Smooth muscle cell of the pulmonary artery (primary cell): ENCODE measurements at places on chromosomes 3 and 15. TPM values are rescaled to one million over a fixed set of nuclear protein-coding genes. Genes with fewer than 3 reads are reported as not detected.

DCBLD2 gene
- total RNA-seq = 344 and 450 TPM in 2 replicates

GHRL gene
- not detected in 2 replicates for total RNA-seq

TRH gene
- total RNA-seq = 0.10 and 0.20 TPM in 2 replicates

TICRR gene
- total RNA-seq = 1.7 and 2.7 TPM in 2 replicates

NRG4 gene
- 0.17 and 0.20 TPM in 2 replicates for total RNA-seq

UCN2 gene
- total RNA-seq = 0.98 and 1.4 TPM in 2 replicates

ASB14 gene
- total RNA-seq = not detected in 2 replicates

MESP1 gene
- total RNA-seq = 0.20 and 0.26 TPM in 2 replicates

HIGD2B gene
- total RNA-seq = 0.10 TPM in 1 of 2 replicates, not detected in the other

FAIM gene
- 4.0 and 5.8 TPM in 2 replicates for total RNA-seq
